ENCODE measurements at places on chromosomes 1 and 21.

DNA sequence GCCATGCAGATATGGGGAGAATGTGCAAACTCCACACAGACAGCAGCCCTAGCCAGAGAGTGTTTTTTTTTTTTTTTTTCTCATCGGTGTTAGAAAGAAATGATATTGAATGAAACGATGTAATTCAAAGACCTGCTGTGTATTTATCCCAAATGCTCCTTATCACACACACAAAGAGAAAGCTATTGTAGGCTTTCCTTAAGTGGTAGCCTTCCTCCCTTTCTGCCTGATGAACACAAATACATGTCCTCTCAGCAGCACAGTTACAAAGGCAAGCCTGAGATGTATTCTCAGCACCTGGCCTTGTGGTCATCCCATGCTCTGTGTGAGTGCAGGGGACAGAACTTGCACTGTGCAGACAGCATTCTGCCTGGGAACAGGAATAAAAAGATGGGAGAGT, 93.8 kb downstream of the PLPPR5 start:
- no peak for DNase-seq

GRCh38 chr1:154741741-154742495, 128.2 kb downstream of the KCNN3 start:
- DNase-seq, result no peak

- no peak for DNase-seq
Observed at GRCh38 chr21:46028573-46029091, 47.1 kb downstream of the COL6A1 start.

GRCh38 chr1:227741166-227741870, 6.1 kb downstream of the SNAP47 start:
- DNase-seq, result no peak

- DNase-seq, result no peak
Observed at GRCh38 chr1:19445417-19446342, 39.7 kb downstream of the CAPZB start.

DNA sequence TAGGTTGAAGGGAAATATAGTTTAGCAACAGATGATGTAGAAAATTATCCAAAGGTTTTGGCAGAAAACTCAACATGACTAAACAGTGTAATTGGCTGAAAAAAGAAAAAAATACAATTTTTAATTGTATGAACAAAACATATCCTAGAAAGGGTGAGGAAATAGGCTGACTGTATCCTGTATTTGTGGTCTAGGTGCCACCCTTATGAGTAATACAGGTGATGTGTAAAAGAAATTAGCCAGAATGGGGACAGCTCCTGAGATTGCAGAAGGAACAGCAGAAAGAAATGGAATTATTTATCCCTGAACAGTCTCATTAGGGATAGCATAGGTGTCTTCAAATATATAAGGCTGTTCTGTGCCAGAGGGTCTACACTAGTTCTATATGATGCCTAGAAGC, 24.6 kb downstream of the DNASE2B start:
- no peak for DNase-seq

- no peak for DNase-seq
Observed at GRCh38 chr1:201059401-201059800, 35.9 kb upstream of the KIF21B start.

GRCh38 chr1:183834568-183834967, 29.6 kb downstream of the RGL1 start:
- no peak for DNase-seq

GRCh38 chr1:199684686-199685273, 342.7 kb upstream of the NR5A2 start:
- DNase-seq, result no peak

DNA sequence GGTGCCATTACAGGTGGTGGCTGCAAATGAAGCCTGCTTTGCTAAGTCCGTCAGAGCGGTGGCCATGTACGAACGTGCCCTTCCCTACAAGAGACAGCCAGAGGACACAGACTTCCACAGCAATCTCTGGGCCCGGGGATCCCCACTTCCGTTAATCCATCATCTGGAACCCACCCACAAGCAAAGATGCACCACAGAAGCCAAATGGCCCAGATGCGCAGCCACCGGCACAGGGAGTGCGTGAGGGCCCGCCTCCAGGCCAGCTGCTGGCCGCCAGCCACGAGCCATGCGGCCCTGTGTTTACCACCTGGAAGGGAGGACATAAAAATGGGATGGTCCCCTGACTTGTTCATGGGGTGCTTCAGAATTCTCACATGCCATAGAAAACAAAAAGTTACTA, 22.1 kb downstream of the MRAP start:
- no peak for DNase-seq

- DNase-seq, result no peak
Observed at GRCh38 chr1:87398641-87399040, 70.0 kb downstream of the LMO4 start.

DNA sequence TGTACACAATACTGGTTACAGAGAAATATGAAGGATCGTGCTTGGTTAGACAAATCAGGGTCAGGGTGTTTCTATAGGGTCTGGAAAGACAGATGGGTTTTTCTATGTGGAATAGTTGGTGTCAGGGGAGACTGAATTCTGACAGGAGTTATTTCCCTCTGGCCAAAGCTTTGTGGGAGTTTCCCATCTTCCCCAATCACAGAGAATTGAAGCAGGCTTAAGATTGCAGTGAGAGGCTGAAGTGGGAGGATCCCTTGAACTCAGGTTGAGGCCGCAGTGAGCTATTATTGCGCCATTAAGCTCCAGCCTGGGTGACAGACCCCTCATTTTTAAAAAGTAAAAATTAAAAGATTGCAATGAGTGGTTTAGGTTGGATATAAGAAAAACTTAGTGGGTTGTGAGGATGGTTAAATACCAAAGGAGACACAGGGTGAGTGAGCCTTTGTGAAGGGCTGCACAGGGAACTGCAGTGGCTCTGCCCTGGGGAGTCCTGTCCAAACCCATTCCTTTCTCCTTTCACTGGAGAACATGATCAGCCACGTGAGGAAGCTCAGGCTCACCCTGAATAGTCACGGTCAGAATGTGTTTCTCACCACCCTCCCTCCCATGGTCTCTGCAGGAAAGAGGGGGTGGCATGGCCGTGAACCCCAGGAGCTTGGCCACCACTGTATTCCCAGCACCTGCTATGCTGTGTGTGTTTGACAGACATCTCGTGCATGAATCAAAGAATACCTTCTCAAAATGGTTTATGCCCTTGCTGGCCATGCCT, 101.2 kb downstream of the INTS7 start:
- DNase-seq, result no peak

GRCh38 chr1:157496121-157496526, 56.2 kb downstream of the FCRL5 start:
- DNase-seq, result no peak

DNA sequence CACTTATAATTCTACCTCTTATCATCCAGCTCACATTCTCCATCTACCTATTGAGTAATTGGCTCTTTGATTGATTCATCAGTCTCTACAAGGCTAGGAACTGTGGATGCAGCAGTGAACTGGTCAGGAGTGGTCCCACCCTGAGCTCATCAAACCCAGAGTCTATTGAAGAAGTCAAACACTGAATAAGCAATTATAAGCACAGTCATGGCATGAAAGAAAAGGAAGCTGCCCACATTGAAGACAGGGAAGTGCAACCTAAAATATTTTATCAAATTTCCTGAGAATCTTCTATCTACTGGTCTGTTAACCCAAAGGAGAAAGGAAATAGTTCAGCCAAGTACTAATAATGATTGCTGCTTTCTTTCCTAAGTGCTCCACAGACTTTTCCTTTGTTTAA, 35.7 kb downstream of the ACP6 start:
- no peak for DNase-seq

- no peak for DNase-seq
Observed at GRCh38 chr1:2052756-2053155, 2.5 kb downstream of the PRKCZ start.

- DNase-seq, result no peak
Observed at GRCh38 chr1:156767879-156768604, 707 bp downstream of the PRCC start.

All from activated T-helper 1 cell treated with anti-CD3 and anti-CD28 coated beads, Interleukin-2, amount 50 U/mL, for 16 hours (primary cell).